ENCODE measurements at places on chromosomes 16 and 17. TPM values are rescaled to one million over a fixed set of nuclear protein-coding genes. Genes with fewer than 3 reads are reported as not detected.

The TPSB2 gene
- not detected for total RNA-seq

- H3K27ac ChIP-seq, result no peak overlapping the region
- H3K4me3 ChIP-seq, result no peak overlapping the region
- H3K27me3 ChIP-seq, result no peaks in the 10 kb centered on the region
These were observed 100.7 kb downstream of the CYLD start for GRCh38 chr16:50842589-50842988.

The JPT1 gene
- total RNA-seq, result 23.0 TPM

DNA sequence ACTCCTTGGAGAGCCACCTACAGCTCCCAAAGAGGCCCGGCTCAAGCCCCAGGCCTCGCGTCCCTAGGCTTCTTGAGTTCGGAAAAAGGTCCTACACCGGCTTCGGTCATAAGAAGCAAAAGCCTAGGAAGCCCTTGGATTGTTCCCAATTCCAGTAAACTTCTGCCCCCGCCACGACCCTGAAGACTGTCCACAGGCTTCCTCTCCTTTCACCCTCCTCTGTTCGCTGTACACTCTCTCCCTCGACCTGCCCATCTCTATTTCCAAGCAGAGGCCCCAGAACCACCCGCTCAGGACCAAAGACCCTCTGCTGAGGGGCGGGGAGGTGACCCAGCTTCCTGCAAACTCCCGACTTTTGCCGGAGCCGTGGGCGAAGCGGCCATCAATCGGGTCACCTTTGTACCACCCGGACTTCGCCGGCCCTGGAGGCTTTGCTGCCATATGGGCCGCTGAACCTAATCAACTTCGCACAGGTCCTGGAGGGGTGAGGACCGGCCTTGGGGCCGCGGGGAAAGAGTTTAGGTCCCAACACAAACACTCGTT is 2.7 kb downstream of the HOXB2 start:
- peaks cover 6% of the 10 kb centered on the region for H3K4me1 ChIP-seq
- no peaks in the 10 kb centered on the region for H3K27me3 ChIP-seq
- peak overlapping the region; percentile 83 for H3K4me3 ChIP-seq
- H3K36me3 ChIP-seq, result peaks cover 7% of the 10 kb centered on the region
- peak overlapping the region; percentile 93 for H3K27ac ChIP-seq

The SLC13A2 gene
- not detected for total RNA-seq

DNA sequence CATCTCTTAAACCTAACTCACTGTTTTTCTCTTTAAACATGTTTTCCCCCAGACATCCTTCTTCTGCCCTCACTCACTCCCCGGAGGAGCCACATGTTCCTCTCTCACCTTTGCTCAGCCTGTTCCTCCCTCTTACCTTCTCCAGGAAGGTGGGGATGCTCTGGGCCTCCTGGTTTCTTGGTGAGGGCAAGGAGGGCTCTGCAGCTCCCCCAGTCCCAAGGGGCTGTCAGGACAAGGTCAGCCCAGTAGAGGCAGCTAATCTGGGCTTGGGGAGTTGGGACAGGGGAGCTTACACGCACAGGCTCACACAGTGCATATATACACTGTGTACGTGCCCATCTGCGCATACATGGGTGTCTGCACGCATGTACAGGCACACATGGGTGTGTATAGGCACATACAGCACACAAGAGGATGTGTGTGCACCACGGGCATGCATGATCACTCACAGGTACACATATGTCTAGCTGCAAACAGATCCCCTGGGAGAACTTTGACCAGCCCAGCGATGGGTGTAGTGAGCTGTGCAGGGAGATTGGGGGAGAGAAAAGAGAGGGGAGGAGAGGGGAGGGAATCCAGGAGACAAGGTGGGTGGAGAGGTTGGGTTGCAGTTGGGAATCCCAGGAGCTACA is 28.6 kb upstream of the SPNS3 start:
- no peak overlapping the region for H3K27ac ChIP-seq
- H3K4me3 ChIP-seq, result no peak overlapping the region
- H3K4me1 ChIP-seq, result no peaks in the 10 kb centered on the region
- no peaks in the 10 kb centered on the region for H3K27me3 ChIP-seq

- H3K4me3 ChIP-seq, result peak overlapping the region; percentile 94
- H3K36me3 ChIP-seq, result peaks cover 3% of the 10 kb centered on the region
- H3K27me3 ChIP-seq, result no peaks in the 10 kb centered on the region
- H3K4me1 ChIP-seq, result peaks cover 5% of the 10 kb centered on the region
- H3K27ac ChIP-seq, result peak overlapping the region; percentile 95
These were observed 344 bp downstream of the PSME3IP1 start for GRCh38 chr16:57185446-57185944.

- H3K36me3 ChIP-seq, result peaks cover 4% of the 10 kb centered on the region
- H3K4me3 ChIP-seq, result peak overlapping the region; percentile 84
- peak overlapping the region; percentile 79 for H3K27ac ChIP-seq
- H3K27me3 ChIP-seq, result no peaks in the 10 kb centered on the region
These were observed 18.8 kb downstream of the BCL7C start for GRCh38 chr16:30874821-30875717.
